ENCODE measurements at places on chromosomes 1 and 21. TPM values are rescaled to one million over a fixed set of nuclear protein-coding genes. Genes with fewer than 3 reads are reported as not detected.

DNA sequence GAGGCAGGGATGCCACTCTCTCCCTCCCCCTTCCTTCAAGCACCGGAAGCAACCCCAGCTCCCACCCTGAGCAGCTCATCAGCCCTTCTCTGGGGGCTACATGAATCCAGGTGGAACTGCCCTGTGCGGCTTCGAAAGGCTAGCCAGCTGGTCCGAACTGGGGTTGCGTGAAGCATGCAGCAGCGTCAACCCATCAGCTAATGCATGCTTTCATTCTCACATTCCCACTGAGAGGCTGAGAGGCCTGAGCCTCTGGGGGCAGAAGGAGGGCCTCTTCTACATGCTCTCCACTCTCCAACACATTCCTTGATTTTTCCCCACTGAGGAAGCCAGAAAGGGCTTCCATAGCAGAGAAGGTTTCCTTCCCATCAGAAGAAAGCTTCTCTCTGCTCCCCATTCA, 5.6 kb downstream of the RXRG start:
- DNase-seq = no peak

GRCh38 chr21:14675774-14676530, 129.8 kb upstream of the SAMSN1 start:
- no peak for DNase-seq

GRCh38 chr1:175900171-175900570, 156.8 kb upstream of the TNR start:
- no peak for DNase-seq

- DNase-seq = no peak
Observed at GRCh38 chr1:49208712-49209111, 432.0 kb upstream of the BEND5 start.

DNA sequence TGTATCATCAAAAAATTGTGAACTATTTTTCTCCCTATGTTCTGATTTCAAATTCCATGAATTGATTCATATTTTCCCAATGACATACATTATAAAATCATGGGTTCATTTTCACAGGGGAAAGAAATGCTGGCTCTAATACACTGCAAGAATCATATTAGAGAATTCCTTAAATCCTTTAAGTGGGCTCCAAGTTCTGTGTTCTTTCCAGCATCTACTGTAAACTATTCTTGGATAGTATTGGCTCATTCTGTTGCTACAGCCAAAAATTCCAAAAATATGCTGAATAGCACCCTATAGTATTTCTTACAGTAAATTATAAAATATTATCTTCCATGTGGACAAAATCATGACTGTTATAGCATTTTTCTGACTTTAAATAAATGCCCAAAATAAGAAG, 19.0 kb upstream of the C1orf105 start:
- DNase-seq = no peak

- no peak for DNase-seq
Observed at GRCh38 chr1:8343464-8344001, 25.6 kb downstream of the SLC45A1 start.

GRCh38 chr1:99963041-99963795, 6.6 kb upstream of the SLC35A3 start:
- no peak for DNase-seq

DNA sequence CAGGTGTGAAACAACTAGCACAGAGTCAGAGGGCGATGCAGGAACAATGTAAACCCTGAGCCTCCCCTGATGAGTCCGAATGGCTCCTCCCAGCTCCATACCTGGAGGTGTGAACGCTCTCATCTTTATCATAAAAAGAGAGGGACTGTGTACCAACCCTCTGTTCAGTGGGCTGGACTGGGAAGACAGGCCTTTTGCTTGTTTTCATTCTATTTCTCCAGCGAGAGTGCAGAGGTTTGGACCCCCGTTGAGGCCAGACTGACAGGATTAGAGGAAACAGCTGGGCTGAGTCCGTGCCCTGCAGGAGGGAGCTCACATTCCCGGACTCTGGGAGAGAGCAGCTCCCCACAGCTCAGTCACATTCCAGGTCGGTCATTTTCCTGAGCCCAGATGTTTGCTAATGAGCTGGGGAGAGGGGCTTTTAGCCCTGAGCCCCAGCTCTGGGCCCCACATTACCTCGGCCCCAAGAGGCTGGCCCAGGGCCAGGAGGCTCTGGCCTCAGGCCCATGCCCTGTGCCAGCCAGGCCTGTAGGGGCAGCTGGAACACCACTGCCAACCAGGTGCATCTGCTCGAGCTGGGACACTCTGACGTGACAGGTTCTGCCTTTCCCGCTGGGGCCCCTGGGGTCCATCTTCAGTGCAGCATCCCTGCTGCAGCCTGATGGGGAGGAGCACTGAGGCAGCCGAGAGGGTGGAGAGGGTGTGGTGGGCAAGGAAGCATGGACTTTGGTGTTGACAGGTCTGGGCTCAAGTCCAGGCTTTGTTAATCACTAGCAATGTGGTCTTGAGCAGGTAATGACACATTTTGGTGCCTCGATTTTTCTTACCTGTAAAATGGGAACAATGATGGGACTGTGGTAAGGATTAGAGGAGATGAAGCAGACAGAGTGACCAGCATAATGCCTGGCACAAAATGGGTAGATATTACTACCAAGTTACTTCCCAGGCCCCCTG, 3.5 kb upstream of the NBL1 start:
- DNase-seq = no peak

GRCh38 chr1:33578557-33579448, 106.4 kb downstream of the ZSCAN20 start:
- DNase-seq = no peak

DNA sequence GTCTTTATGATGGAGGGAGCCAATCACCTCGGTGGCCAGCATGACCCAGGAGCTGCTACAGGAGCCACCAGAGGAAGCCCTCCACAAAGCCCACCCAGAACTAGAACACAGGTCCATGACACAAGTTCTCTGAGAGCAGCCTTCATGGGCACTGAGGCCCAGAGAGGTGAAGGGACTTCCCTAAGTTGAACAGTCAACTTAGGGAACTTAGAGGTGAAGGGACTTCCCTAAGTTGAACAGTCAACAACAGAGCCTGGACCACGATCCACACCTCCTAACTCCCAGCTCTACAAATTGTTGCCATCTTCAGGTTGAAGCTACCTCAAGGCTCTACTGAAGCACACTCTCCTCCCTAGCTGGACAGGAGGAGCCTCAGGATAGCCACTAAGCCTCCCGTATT, 132.7 kb downstream of the CCDC185 start:
- DNase-seq = no peak

DNA sequence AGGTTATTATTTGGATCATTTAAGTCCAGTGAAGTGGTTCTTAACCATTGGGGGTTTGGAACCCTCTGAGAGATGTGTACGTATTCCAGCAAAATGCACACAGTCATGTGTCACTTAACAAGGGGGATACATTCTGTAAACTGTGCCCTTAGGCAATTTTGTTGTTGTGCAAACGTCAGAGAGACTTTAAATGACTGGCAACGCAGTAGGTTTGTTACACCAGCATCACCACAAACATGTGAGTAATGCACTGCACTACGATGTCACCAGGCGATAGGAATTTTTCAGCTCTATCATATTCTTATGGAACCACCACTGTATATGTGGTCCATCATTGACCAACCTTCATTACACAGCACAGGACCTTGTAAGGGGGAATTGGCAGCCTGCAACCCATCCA, 11.9 kb downstream of the AHCYL1 start:
- peak; percentile 98 for DNase-seq

DNA sequence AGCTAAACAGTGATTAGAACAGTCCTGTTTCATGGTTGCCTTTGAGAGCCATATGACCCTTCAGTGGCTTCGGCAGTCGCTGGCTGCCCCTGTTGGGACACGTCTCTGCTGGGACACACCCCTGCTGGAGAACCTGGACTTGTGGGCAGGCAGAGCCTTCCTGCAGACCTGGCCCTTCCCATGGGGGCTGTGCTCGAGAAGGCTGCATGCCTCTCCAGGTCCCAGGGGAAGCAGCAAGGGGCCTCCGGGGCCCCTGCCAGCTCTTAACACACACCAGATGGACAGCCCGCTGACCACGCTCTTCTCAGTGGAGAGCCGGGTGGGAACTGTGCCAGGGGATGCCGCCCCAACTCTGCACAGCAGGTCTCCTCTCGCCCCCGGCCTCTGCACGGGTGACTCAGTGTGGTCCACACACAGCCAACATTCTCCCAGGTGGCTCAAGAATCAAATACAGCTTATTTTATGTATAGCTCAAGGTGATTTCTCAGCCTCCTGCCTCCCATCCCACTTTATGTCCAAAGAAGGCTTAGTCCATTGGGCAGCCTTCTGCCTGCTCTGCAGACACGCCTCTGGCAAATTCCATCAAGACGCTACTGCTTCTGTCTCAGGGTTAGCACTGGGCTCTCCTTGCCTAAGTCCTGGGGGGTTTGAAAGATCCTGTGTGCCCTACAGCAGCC, 450.8 kb downstream of the KIF26B start:
- DNase-seq = no peak

- DNase-seq = no peak
Observed at GRCh38 chr1:239125893-239126292, 260.5 kb upstream of the CHRM3 start.

DNA sequence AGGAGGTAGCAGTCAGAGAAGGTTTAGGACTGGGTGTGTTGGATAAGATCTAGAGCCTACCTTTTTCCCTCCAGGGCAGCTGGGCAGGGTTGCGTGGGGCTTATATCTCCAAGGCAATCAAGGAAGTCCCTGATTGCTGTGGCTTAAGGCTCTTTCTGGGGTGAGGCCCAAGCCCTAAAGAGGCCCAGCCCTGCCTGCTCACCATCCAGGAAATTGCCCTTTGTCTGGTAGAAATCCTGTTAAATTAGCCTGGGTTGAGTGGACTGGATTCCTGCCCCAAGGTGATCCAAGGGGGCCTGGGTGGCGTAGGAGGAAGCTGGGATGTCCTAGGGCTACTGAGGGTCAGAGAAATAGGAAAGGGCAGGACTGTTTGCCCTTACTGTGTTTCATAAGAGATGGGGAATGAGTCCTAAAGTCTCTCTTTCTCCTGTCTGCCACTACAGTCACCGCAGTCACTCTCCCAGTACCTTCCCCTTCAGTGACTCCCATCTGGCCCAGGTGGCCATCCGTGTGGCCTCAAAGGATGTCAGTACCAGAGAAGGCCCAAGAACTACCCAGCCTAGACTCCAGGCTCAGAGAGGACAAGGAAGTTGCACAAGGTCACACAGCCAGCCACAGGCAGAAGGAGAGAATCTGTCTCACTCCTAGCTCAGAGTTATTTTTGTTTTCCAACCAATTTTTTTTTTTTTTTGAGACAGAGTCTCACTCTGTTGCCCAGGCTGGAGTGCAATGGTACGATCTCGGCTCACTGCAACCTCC, 25.8 kb downstream of the MFSD2A start:
- no peak for DNase-seq

GRCh38 chr1:206700445-206701036, 15.8 kb downstream of the MAPKAPK2 start:
- no peak for DNase-seq

DNA sequence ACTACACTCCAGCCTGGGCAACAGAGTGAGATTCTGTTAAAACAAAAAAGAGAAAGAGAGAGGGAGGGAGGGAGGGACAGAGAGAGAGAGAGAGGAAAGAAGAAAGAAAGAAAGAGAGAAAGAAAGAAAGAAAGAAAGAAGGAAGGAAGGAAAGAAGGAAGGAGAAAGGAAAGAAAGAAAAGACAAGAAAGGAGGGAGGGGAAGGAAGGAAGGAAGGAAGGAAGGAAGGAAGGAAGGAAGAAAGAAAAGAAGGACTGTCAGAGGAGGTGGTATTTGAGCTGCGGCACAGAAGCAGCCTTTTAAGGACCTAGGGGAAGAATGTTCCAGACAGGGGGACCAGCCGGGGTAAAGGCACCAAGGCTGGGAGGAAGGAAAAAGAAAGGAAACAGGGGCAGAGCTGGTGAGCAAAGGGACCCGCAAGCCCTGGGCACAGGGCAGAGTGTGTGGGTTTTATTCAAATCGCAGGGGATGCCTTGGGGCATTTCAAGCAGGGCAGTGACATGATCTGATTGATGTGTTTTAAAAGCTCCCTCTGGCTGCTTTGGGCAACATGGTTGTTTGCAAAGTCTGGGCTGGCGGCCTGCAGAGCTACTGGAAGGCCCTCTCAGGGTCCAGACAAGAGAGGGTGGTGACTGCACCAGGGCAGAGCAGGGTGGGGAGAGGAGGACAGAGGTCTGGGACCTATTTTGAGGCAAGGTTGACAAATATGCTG, 176.9 kb upstream of the VAMP3 start:
- peak; percentile 8 for DNase-seq

DNA sequence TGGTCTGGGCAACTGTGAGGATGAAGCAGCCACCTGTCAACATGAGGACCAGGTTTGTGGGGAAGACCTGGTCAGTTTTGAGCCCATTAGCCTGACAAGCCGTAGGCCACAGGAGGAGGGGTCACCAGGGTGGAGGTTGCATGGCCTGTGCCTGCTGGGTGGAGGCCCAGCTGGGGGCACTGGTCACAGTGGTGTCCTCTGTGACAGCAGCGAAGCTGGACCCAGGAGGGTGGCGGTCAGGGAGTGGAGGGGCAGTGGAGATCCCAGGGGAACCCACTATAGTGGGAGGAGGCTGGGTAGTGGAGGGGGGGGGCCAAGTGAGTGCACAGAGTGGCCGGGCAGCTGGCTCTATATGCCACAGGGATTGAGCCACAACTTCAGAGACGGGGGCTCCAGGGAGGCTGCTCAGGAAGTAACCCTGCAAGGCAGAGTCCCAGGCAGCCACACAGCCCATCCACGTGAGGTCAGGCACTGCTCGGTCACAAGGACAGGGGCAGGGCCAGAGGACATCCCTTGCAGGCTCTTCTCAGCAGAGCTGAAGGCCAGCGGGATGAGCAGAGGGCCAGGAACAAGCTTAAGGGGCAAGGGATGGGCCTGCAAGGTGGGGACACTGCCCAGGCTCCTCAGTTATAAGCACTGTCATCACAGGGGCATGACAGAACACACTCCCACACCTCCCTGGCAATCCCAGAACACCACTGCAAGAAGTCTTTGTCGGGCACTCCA, 2.3 kb upstream of the C1orf35 start:
- DNase-seq = no peak

DNA sequence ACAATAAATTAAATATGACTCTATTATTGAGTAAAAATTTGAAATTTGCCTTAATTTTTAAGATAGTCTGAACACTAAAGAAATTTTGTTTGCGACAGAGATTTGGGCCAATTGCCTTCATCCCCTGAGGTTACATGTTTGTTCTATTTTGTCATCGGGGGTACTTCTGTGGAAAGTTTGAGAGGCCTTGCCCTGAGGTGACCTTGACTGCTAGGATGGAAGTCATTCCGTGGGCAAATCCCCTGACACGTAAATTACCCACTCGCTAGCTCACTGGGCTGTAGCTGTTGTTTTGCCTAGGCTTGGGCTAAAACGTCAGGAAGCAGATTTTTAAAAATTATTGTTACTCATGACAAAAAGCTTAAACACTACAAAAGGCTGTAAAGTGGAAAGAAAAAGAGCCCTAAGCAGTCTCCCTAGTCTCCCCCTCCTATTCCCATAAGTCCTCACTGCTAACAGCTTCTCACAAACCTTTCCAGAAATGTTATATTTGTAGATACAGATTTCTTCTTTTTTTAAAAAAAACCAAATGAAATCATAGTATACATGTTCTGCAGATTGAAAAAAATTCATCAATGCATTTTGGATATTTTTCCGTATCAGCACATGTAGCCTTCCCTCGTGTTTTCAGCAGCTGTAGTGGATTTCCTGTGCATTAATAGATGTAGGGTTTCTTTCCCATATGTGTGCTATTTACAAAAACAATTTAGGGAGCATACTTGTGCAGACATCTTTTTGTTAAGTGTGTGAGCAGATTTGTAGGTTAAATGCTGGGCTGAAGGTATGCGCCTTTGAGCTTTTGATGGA, 142.7 kb downstream of the MRPS6 start:
- DNase-seq = no peak

Gene GPR25
- total RNA-seq = not detected

Gene FLG2
- total RNA-seq = not detected

Gene HRNR
- total RNA-seq = not detected

Gene ZNF593OS
- not detected for total RNA-seq
